ENCODE measurements at places on chromosomes 3 and 15. TPM values are rescaled to one million over a fixed set of nuclear protein-coding genes. Genes with fewer than 3 reads are reported as not detected.

USP3 gene
- total RNA-seq = 12.1 TPM

B3GNT5 gene
- 18.2 TPM for total RNA-seq

CMTM7 gene
- total RNA-seq = 2.1 TPM

SLC35G2 gene
- 1.00 TPM for total RNA-seq

CKMT1B gene
- total RNA-seq = not detected

MINAR1 gene
- 0.15 TPM for total RNA-seq

DNA sequence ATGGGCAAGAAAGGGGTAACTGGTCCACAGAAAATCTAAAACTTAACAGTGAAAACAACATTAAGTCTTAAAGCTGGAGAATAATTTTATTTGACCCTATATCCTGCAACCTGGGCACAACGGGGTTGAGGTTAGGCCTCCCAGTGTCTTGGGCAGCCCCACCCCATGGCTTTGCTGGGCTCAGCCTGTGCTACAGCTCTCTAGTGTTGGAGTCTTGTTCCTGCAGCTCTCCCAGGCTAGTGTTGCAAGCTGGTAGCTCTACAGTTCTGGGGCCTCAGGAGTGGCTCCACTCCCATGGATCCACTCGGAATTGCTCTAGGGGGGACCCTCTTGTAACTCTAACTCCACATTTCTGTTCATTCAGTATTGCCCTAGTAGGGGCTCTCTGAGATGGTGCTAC lies 24.9 kb upstream of the GNB4 start:
- H3K27me3 ChIP-seq = no peaks in the 10 kb centered on the region
- peaks cover 4% of the 10 kb centered on the region for H3K4me1 ChIP-seq
- DNase-seq = no peak
- H3K27ac ChIP-seq = no peak overlapping the region

GRCh38 chr3:189457631-189458412 lies 173.4 kb upstream of the TP63 start:
- peak overlapping the region; percentile 30 for H3K27ac ChIP-seq
- DNase-seq = no peak
- peaks cover 4% of the 10 kb centered on the region for H3K4me1 ChIP-seq
- H3K27me3 ChIP-seq = no peaks in the 10 kb centered on the region
- H3K4me3 ChIP-seq = no peak overlapping the region
- H3K36me3 ChIP-seq = no peaks in the 10 kb centered on the region

- H3K27me3 ChIP-seq = no peaks in the 10 kb centered on the region
- peaks cover 9% of the 10 kb centered on the region for H3K4me1 ChIP-seq
- H3K27ac ChIP-seq = no peak overlapping the region
- no peaks in the 10 kb centered on the region for H3K36me3 ChIP-seq
- DNase-seq = no peak
Observed at GRCh38 chr3:45779746-45780735, 16.3 kb downstream of the SLC6A20 start.

GRCh38 chr3:99269606-99270351 lies 368.3 kb upstream of the DCBLD2 start:
- no peaks in the 10 kb centered on the region for H3K4me1 ChIP-seq
- H3K27me3 ChIP-seq = no peaks in the 10 kb centered on the region
- no peak for DNase-seq
- no peaks in the 10 kb centered on the region for H3K36me3 ChIP-seq
- H3K27ac ChIP-seq = no peak overlapping the region
- no peak overlapping the region for H3K4me3 ChIP-seq

DNA sequence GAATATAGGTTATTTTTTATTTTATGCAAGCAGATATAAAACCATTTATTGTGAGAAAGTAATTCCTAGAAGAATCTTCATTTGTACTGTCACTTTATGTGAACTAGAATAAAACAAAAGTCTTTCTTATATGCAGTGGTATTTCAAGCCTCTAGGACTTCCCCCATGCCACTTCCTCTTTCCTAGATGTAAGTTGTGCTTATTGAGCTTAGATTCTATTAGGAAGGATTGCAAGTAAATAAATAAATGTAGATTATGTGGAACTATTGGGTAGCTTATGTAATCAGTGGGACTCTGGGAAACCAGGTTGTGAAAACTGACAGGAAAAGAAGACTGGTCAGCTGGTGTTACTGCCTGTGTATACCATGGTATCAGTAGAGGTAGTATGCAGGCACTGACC lies 169.7 kb downstream of the RSRC1 start:
- no peak overlapping the region for H3K4me3 ChIP-seq
- H3K27ac ChIP-seq = no peak overlapping the region
- no peaks in the 10 kb centered on the region for H3K4me1 ChIP-seq
- no peaks in the 10 kb centered on the region for H3K27me3 ChIP-seq
- no peaks in the 10 kb centered on the region for H3K36me3 ChIP-seq

GRCh38 chr3:125433611-125434041 lies 58.5 kb upstream of the ZNF148 start:
- H3K27ac ChIP-seq = no peak overlapping the region
- DNase-seq = no peak
- no peaks in the 10 kb centered on the region for H3K36me3 ChIP-seq
- H3K4me1 ChIP-seq = no peaks in the 10 kb centered on the region
- H3K27me3 ChIP-seq = no peaks in the 10 kb centered on the region

DNA sequence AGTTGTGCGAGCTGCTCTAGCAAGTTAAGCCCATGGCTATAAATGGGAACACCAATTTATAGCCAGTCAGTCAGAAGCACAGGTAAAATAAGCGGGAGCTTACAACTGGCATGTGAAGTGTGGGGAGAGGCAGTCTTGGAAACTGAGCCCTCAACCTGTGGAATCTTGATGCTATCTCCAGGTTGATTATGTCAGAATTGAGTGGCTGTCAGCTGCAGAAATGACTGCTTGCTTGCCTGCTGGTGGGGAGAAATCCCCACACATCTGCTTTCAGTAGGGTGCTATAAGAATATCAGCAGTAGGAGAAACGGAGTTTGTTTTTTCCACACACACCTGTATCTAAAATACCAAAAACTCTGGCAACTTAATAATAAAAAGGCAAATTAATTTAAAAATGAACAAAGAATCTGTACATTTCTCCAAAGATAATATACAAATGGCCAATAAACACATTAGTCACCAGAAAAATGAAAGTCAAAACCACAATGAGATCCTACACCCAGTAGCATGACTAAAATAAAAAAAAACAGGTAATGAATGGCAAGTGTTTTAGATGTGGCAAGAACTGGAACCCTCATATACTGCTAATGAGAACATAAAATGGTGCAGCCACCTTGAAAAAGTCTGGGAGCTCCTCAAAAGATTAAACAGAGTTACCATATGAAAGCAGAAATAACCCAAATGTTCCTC lies 26.0 kb upstream of the MAP4 start:
- H3K4me3 ChIP-seq = no peak overlapping the region
- DNase-seq = no peak
- H3K36me3 ChIP-seq = no peaks in the 10 kb centered on the region
- no peaks in the 10 kb centered on the region for H3K27me3 ChIP-seq

DNA sequence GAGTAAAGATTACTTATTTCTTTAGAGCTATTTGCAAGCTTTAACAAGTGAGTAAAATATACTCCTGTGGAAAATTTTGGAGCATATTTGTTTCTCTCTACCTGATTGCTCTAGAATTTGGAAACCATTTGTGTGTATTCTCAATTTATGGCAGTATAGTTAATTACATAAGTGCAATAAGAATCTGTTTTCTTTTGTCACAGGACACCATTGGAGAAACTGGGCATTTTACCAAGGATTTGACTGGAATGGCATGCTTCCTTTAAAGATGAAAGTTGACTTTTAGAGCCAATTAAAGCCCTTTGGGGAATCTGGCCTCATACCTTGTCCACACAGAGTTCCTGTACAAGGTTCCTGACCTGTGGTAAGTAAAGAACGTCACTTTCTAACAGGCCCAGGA lies 38.4 kb downstream of the PAQR5 start:
- no peak overlapping the region for H3K4me3 ChIP-seq
- no peaks in the 10 kb centered on the region for H3K27me3 ChIP-seq
- no peak for DNase-seq
- H3K27ac ChIP-seq = no peak overlapping the region
- H3K4me1 ChIP-seq = no peaks in the 10 kb centered on the region
- H3K36me3 ChIP-seq = no peaks in the 10 kb centered on the region

GRCh38 chr3:158753854-158754253 lies 21.6 kb upstream of the RARRES1 start:
- H3K36me3 ChIP-seq = no peaks in the 10 kb centered on the region
- H3K27ac ChIP-seq = no peak overlapping the region
- H3K27me3 ChIP-seq = no peaks in the 10 kb centered on the region
- DNase-seq = no peak
- H3K4me1 ChIP-seq = no peaks in the 10 kb centered on the region

GRCh38 chr3:192279664-192280063 lies 447.7 kb downstream of the FGF12 start:
- H3K36me3 ChIP-seq = no peaks in the 10 kb centered on the region
- H3K4me3 ChIP-seq = no peak overlapping the region
- DNase-seq = no peak
- no peak overlapping the region for H3K27ac ChIP-seq
- H3K4me1 ChIP-seq = no peaks in the 10 kb centered on the region

GRCh38 chr15:53671545-53671944 lies 87.9 kb downstream of the WDR72 start:
- H3K4me3 ChIP-seq = no peak overlapping the region
- no peak for DNase-seq
- peaks cover 5% of the 10 kb centered on the region for H3K4me1 ChIP-seq
- H3K27me3 ChIP-seq = no peaks in the 10 kb centered on the region

DNA sequence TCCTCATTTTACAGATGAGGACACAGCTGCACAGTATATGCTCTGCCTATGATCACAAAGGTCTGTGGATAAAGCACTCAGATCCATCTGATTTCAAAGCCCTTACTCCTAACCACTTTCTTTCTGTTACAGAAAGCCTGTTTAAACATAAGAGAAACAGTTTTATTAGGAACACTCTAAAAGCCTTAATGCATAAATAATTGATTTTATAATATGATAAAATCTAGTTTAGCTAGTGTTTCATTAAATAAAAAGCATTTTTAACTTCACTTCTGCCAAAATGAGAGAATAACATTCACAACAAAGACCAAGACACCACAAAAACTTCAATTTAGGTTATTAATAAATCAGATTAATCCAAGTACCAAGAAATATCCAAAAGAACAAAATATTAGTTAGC lies 21.4 kb downstream of the SNX4 start:
- DNase-seq = no peak
- H3K27ac ChIP-seq = no peak overlapping the region
- no peak overlapping the region for H3K4me3 ChIP-seq
- H3K4me1 ChIP-seq = no peaks in the 10 kb centered on the region
- no peaks in the 10 kb centered on the region for H3K27me3 ChIP-seq
